ENCODE measurements at places on chromosomes 3 and 15. TPM values are rescaled to one million over a fixed set of nuclear protein-coding genes. Genes with fewer than 3 reads are reported as not detected.

FOXL2NB gene
- total RNA-seq = not detected

CD200R1 gene
- total RNA-seq = not detected

ZNF662 gene
- 0.13 TPM for total RNA-seq

ADAMTS9 gene
- 0.11 TPM for total RNA-seq

ALDH1L1 gene
- 1.1 TPM for total RNA-seq

LRRC3B gene
- total RNA-seq = not detected

All from SK-MEL-5 (cell line).